ENCODE measurements at places on chromosomes 12 and 14. TPM values are rescaled to one million over a fixed set of nuclear protein-coding genes. Genes with fewer than 3 reads are reported as not detected.
A peak's percentile ranks its signal among the peaks of the same experiment; 100 is the strongest.

The FIGNL2 gene
- 1.6 TPM for total RNA-seq

The PAX9 gene
- total RNA-seq, result 0.16 TPM

The RNASE3 gene
- not detected for total RNA-seq

The COL2A1 gene
- not detected for total RNA-seq

The POTEG gene
- total RNA-seq, result not detected

GRCh38 chr14:56474419-56475022 lies 105.1 kb upstream of the TMEM260 start:
- H3K4me1 ChIP-seq, result no peaks in the 10 kb centered on the region
- no peak for DNase-seq
- H3K4me3 ChIP-seq, result no peak overlapping the region
- H3K36me3 ChIP-seq, result no peaks in the 10 kb centered on the region
- no peak overlapping the region for H3K27ac ChIP-seq

DNA sequence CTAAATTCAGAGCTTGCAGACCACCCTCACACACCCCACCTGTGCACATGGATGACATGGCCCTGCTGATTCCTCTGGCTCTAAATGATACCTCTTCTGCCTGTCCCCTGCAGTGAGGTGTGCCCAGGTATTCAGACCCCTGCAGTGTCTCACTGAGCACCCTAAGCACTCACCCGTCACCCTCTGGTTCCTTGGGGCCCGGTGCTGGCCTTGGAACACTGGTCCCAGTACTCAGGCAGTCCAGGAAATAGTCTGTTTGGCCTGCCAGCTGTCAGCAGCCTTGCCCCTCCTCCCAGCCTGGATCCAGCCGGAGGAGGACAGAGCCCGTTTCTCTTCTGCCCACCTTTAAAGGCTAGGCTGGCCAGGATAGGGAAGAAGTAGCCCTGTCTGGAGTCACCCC lies 44.9 kb downstream of the ESRRB start:
- no peak overlapping the region for H3K27ac ChIP-seq
- H3K4me1 ChIP-seq, result no peaks in the 10 kb centered on the region
- peaks cover 16% of the 10 kb centered on the region for H3K27me3 ChIP-seq
- DNase-seq, result no peak
- H3K4me3 ChIP-seq, result no peak overlapping the region
- no peaks in the 10 kb centered on the region for H3K36me3 ChIP-seq

- H3K27ac ChIP-seq, result no peak overlapping the region
- H3K4me1 ChIP-seq, result no peaks in the 10 kb centered on the region
- DNase-seq, result no peak
- H3K27me3 ChIP-seq, result peaks cover 3% of the 10 kb centered on the region
Measured at GRCh38 chr14:69010648-69011047, 31.5 kb upstream of the ACTN1 start.

DNA sequence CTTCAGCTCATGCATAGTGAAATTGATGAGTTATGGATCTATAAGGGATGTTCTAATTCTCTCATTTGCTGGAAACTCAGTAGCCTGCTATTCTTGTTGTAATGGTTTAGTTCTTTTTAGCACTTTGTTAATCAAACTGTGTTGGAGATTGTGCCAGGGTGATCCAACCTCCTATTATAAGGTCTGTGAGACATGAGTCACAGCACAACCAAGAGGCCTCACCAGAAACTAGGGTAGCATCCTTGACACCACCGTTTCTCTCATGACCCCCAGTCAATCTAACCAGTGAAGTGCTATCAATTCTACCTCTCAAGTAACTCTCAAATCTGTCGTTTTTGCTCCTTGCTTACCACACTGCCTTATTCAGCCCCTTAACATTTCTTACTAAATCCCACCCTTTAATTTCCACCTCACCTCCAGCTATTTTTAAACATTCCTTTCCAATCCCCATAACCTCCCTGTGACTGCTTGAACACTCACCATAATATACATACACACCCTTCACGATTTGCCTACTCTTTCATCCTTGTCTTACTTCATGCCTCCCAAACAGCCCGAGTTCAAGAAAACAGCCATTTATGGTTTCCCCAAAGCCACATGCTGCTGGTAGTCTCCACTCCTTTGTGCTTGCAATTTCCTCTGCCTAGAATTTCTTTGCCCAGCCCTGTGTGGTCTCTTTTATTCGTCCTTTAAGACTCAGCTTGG lies 53.9 kb upstream of the NUDT4 start:
- no peaks in the 10 kb centered on the region for H3K4me1 ChIP-seq
- H3K27me3 ChIP-seq, result no peaks in the 10 kb centered on the region
- DNase-seq, result no peak
- no peaks in the 10 kb centered on the region for H3K36me3 ChIP-seq

DNA sequence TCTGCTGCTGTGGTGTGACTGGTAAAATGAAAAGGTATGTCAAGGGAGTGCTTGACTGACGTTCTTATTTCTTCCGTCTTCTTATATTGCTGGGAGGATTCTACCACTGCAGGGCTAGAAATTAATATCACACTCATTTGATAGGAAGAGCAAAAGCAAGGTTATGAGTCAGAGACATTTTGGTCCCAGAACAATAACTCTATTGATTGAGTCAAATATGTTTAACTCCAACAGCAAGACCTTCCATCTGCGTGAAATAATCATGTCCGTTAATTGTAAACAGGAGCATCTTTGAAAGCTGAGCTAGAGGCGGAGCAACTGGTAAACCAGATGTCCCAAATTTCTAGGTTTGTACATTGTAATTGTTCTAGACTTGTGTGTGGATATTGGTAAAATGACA lies 1293.6 kb downstream of the AACS start:
- no peaks in the 10 kb centered on the region for H3K27me3 ChIP-seq
- no peaks in the 10 kb centered on the region for H3K4me1 ChIP-seq
- no peak overlapping the region for H3K27ac ChIP-seq

DNA sequence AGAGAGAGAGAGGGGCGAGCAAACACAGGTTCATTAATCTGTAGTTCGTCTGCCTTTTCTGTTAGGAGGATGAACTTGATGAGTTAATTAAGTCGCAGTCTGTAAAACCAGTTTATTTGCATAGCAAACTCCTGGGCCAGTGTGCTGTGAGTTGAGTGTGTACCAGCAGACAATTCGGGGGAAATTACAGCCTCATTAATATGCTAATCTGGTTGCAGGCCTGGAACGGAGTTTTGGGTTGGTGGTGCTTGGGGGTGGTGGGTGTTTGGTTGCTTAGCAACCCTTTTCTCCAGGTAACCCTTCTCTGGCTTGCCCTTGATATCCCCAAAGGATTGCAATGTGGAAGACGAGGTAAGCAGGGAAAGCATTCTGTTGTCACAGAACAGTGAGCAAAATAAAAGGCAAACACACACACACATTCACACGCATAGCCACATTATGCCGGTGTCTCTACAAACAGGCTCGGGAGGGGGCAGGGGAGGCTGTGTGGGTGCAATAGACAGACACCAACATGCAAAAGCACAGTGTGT lies 29.2 kb upstream of the LHX5 start:
- H3K27ac ChIP-seq, result no peak overlapping the region
- no peaks in the 10 kb centered on the region for H3K36me3 ChIP-seq
- H3K27me3 ChIP-seq, result peaks cover 32% of the 10 kb centered on the region
- H3K4me1 ChIP-seq, result no peaks in the 10 kb centered on the region

- no peaks in the 10 kb centered on the region for H3K4me1 ChIP-seq
- DNase-seq, result no peak
- H3K27ac ChIP-seq, result no peak overlapping the region
- no peak overlapping the region for H3K4me3 ChIP-seq
- no peaks in the 10 kb centered on the region for H3K36me3 ChIP-seq
Measured at GRCh38 chr14:40727107-40727506, 879.6 kb upstream of the LRFN5 start.

- no peaks in the 10 kb centered on the region for H3K36me3 ChIP-seq
- DNase-seq, result no peak
- H3K27ac ChIP-seq, result no peak overlapping the region
- H3K27me3 ChIP-seq, result no peaks in the 10 kb centered on the region
- no peak overlapping the region for H3K4me3 ChIP-seq
Measured at GRCh38 chr12:67451206-67451605, 182.0 kb downstream of the CAND1 start.

DNA sequence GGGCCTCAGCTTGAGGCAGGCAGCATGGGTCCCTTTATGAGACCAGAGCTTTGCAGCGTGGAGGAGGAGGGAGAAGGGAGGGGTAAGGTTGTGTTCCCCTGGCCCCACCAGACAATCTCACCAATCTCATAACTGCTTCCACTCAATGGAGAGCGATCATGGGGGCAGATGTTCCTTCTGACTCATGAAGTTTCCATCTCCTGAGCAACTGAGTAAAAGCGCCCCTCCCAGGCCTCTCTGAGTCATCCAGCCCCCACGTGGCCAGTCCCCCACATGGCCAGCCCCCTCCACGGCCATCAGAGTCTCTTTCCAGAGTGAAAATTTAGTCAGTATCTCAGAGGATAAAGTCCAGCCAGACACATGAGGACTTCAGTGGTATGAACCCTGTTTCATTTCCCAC lies 39.2 kb upstream of the PLXNC1 start:
- DNase-seq, result no peak
- no peaks in the 10 kb centered on the region for H3K4me1 ChIP-seq

GRCh38 chr12:105947906-105948305 lies 190.8 kb downstream of the NUAK1 start:
- no peak overlapping the region for H3K27ac ChIP-seq
- no peaks in the 10 kb centered on the region for H3K27me3 ChIP-seq
- H3K4me1 ChIP-seq, result no peaks in the 10 kb centered on the region
- no peak for DNase-seq
- no peak overlapping the region for H3K4me3 ChIP-seq
- H3K36me3 ChIP-seq, result no peaks in the 10 kb centered on the region

- no peaks in the 10 kb centered on the region for H3K27me3 ChIP-seq
- H3K4me3 ChIP-seq, result no peak overlapping the region
- H3K4me1 ChIP-seq, result no peaks in the 10 kb centered on the region
- no peak for DNase-seq
Measured at GRCh38 chr14:96895658-96896271, 98.6 kb downstream of the VRK1 start.

- H3K36me3 ChIP-seq, result no peaks in the 10 kb centered on the region
- peaks cover 79% of the 10 kb centered on the region for H3K4me1 ChIP-seq
- no peaks in the 10 kb centered on the region for H3K27me3 ChIP-seq
- peak overlapping the region; percentile 10 for H3K4me3 ChIP-seq
- no peak for DNase-seq
- H3K27ac ChIP-seq, result peak overlapping the region; percentile 81
Measured at GRCh38 chr14:61350427-61351270, 29.3 kb downstream of the PRKCH start.

GRCh38 chr12:51357374-51358047 lies 11.0 kb upstream of the CELA1 start:
- no peaks in the 10 kb centered on the region for H3K4me1 ChIP-seq
- H3K27me3 ChIP-seq, result no peaks in the 10 kb centered on the region
- peaks cover 20% of the 10 kb centered on the region for H3K36me3 ChIP-seq
- H3K27ac ChIP-seq, result no peak overlapping the region
- no peak for DNase-seq
- no peak overlapping the region for H3K4me3 ChIP-seq

- H3K4me1 ChIP-seq, result peaks cover 5% of the 10 kb centered on the region
- H3K36me3 ChIP-seq, result no peaks in the 10 kb centered on the region
- DNase-seq, result no peak
Measured at GRCh38 chr14:65910108-65910786, 497.7 kb downstream of the FUT8 start.

- peak overlapping the region; percentile 83 for H3K27ac ChIP-seq
- DNase-seq, result no peak
- no peaks in the 10 kb centered on the region for H3K27me3 ChIP-seq
- H3K4me3 ChIP-seq, result no peak overlapping the region
- peaks cover 58% of the 10 kb centered on the region for H3K36me3 ChIP-seq
Measured at GRCh38 chr14:61470261-61470960, 149.0 kb downstream of the PRKCH start.

DNA sequence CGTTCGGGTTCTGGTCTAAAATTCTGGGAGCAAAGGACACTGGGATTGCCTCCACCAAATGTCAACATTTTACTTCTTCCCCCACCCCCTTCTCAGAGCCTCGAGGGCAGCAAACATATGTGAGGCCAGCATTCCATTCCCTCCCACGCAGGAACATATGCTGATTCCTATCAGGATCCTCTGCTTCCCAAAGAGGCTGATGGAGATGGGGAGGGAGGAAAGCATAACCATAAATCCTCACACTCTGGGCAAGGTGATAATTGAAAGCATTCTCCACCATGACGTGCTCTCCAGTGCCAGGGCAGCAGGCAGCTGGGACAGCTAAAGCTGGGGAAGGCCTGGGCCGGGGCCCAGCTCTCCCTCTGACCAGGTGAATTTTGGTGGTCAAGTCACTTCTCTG lies 395.0 kb downstream of the ZFP36L1 start:
- H3K4me3 ChIP-seq, result no peak overlapping the region
- peaks cover 8% of the 10 kb centered on the region for H3K4me1 ChIP-seq
- no peak for DNase-seq
- no peaks in the 10 kb centered on the region for H3K36me3 ChIP-seq

DNA sequence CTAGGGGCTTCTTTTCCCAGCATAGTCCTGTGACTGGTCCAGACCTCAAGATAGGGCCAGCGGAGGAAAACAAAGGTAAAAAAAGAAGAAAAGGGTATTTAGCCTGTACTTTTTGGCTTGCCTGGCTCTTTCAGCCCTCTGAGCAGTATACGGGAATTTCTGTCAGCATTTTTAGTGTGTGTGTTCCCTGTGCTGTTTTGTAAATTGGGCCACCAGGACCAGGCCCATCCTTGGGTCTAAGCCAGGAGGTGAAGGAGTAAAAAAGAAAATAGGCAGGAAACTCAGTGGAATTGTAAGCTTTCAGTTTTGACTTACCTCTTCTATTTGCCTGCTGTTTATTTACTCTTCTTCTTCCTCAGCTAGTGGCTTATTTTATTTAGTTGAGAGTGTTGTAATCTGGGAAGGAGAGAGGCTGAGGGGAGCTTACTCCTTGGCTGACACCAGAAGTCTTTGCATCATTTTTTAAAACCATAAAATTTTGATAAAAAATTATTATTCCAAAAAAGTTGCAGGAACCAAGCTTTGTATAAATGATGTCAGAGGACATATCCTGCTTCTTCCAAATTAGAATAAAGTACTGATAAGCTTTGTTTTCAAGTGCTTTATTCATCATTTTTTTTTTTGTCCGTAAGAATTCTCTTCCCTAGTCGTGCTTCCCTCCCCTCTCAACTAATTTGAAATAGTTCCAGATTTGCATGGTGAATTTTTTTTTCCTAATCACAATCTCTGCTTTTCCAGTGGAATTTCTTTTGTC lies 63.7 kb downstream of the DIP2B start:
- H3K27me3 ChIP-seq, result no peaks in the 10 kb centered on the region
- no peaks in the 10 kb centered on the region for H3K36me3 ChIP-seq
- no peak overlapping the region for H3K4me3 ChIP-seq

DNA sequence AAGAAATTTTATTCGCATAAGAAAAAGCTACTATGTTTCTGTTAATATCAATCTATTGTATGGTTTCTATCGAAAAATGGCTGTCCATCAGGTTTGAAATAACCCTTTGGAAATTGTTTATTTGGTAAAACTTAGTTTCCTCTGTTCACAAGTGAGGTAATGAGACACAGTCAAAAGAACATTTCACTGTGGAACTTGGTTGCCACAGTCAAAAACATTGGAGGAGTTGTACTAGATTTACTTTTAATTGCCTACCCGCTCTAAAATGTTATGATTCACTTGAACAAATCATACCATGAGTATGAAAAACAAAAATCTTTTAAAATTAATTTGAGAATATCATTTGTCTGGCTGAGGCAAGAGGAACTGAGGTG lies 46.5 kb downstream of the ITPR2 start:
- no peaks in the 10 kb centered on the region for H3K36me3 ChIP-seq
- peaks cover 6% of the 10 kb centered on the region for H3K4me1 ChIP-seq
- H3K4me3 ChIP-seq, result no peak overlapping the region
- no peak overlapping the region for H3K27ac ChIP-seq
- no peak for DNase-seq
- H3K27me3 ChIP-seq, result no peaks in the 10 kb centered on the region

GRCh38 chr14:35747379-35747778 lies 61.7 kb downstream of the RALGAPA1 start:
- H3K27me3 ChIP-seq, result no peaks in the 10 kb centered on the region
- no peak overlapping the region for H3K4me3 ChIP-seq
- H3K4me1 ChIP-seq, result no peaks in the 10 kb centered on the region
- no peak overlapping the region for H3K27ac ChIP-seq
- DNase-seq, result no peak
